8988T (cell line): ENCODE measurements at places on chromosomes 6 and 20.

- DNase-seq: no peak
Observed at GRCh38 chr6:75748003-75748742, 866 bp upstream of the MYO6 start.

GRCh38 chr6:36268478-36269275, 1.2 kb upstream of the PNPLA1 start:
- no peak for DNase-seq

DNA sequence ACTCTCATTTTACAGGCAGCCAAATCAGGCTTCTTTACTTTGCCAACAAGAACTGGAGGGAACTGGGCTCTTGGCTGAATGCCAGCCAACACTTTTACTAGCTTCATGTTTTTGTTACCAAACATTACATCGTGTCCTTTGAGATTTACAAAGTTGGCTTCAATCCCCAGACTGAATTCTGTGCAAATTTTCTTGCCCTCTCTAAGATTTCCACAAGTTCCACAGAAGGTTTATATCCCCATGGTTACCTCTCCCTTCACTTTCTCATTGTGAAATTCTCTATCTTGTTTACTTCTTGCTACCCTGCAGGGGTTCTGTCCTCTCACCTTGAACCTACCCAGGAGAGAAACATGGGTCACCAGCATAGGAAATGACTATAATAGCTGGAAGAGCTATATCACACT, 37.6 kb upstream of the PLCB1 start:
- no peak for DNase-seq

- no peak for DNase-seq
Observed at GRCh38 chr6:36850021-36850420, 10.8 kb upstream of the CPNE5 start.

DNA sequence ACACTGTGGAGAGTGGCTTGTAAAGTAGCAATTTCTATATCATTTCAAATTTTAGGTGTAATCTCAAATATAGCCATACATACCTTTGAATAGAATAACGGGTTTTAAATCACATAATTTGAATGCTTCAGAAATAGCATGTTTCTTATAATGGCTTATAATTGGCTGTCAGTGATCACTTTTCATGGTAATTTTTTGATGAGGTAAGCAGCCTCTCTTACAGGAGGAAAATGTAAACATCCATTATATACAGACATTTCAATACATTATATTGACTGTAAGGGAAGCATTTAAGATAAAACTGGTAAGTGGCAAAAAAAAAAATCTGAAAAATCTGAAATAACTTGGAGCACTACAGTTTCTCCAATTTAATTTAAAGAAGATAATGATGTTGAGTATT, 67.8 kb upstream of the PHACTR2 start:
- DNase-seq: no peak

DNA sequence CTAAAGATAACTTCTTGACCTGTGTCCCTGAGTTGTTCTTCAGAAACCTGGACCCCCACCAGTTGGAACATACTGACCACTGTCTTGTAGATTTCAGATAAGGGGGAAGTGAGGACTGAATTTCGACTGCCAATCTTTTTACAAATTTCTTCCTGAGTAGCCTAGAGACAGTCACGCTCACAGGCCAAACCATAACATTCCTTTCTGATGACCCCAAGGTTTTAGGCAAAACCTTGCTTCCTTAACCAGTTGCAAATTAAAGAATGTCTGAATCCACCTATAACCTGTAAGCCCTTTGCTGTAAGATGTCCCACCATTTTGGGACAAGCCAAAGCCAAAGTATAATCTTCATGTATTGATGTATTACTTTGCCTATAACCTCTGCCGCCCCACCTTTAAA, 306.9 kb downstream of the LRFN2 start:
- no peak for DNase-seq

GRCh38 chr6:125699591-125699990, 49.8 kb upstream of the HEY2 start:
- no peak for DNase-seq

DNA sequence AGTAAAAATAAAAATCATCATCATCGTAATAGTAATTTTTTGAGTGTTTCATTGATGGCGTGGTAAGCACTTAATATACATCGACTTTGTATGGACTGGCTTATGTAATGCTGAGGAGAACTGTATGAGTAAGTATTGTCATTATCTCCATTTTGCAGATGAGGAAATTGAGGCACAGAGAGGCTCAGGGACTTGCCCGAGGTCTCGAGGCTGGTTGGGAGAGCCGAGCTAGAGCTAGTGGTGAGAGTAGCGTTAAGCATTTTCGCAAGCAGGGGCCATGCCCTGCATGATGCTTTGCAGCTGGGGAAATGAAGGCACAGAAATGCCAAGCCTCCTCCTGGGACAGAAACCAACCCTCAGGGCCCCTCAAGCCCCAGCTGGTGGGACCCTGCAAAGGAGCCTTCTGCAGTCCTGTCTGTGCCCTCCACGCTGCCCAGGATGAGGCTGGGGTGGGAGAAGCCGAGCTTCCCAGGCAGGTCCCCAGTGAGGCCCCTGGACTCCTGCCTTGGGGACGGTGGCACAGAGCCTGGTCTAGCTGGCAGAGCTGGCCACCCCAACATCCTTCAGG, 31.1 kb upstream of the STX16 start:
- no peak for DNase-seq

- no peak for DNase-seq
Observed at GRCh38 chr6:5968817-5969734, 37.6 kb downstream of the NRN1 start.

DNA sequence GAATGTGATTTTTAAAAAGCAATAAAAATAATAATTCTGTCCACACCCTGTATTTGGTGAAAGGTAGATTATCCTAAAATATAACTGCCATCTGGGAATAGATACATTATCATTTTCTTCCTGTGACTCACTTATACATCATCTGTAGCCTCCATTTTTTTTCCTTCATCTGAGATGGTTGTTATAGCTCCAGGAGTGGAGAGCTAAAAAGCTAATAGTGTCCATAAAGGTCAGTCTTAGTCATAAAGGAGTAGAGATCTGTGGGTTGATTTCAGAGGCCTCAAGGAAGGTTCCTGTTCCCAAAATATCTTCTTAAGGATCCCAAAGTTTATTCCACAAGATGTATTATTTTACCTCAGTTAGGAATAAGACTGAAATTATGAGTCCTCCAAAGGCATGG, 41.1 kb downstream of the FBXO5 start:
- DNase-seq: no peak

GRCh38 chr6:52233975-52234823, 10.1 kb downstream of the IL17F start:
- peak; percentile 41 for DNase-seq

GRCh38 chr20:39233755-39234154, 271.6 kb downstream of the DHX35 start:
- DNase-seq: no peak

DNA sequence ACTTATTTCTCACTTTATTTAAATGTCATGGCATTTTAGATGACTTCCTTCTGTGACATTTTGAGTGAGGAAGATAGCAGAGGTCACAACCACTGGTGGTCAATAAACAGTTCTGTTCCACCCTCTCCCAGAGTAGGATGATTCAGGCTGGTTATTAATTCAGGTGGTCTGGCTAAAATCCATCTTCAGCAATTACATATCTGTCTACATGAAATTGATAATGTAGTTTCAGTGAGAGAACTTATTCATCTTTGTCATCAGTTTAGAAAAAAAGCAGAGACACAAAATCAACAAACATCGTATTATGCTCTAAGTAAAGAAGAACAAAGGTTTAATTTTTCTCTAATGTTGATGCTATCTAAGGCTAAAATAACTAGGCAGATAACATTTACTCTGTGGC, 525.5 kb downstream of the TENT5A start:
- no peak for DNase-seq

- no peak for DNase-seq
Observed at GRCh38 chr6:159092631-159093030, 47.8 kb upstream of the TAGAP start.

DNA sequence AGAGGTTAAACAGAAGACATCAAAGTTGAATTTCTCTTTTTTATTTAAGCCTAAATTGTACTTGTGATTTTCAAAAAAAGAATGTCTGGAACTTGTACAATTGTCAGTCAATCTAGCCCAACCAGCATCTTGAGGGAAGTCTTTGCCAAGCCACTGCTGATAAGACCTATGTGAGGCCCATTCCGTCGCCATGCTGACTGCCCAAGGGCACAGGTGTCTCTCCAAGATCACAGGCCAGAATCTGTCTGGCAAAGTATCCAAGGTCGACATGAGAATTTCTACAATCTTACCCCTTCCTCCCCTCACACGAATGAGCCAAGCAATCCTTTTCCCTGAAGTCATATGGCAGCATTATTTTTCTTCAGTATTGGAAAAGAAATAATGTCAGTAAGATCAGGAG, 614.5 kb downstream of the CBLN4 start:
- DNase-seq: no peak

GRCh38 chr6:88662163-88662580, 301.2 kb downstream of the RNGTT start:
- no peak for DNase-seq

- DNase-seq: no peak
Observed at GRCh38 chr6:44629636-44630035, 242.1 kb downstream of the CDC5L start.

- no peak for DNase-seq
Observed at GRCh38 chr6:132651062-132651461, 7.9 kb downstream of the TAAR1 start.

- no peak for DNase-seq
Observed at GRCh38 chr6:33171016-33171879, 21.0 kb downstream of the COL11A2 start.

DNA sequence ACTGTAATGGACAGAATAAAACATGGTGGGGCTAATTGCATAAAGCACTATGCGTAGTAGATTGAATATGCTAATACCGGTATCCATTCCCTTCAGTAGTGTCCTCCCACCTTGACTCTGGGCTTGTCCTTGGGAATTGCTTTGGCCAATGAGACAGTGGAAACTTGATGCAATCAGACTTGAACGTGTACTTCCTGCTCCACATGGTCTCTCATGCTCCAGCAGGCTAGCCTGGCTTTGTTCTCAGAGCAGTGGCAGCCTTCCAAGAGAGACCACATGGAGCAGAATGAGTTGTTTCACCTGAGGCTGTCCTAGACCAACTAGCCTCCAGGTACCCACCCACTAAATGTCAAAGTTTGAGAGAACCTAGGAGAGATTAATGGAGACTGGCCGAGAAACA, 37.0 kb upstream of the BTBD3 start:
- no peak for DNase-seq

DNA sequence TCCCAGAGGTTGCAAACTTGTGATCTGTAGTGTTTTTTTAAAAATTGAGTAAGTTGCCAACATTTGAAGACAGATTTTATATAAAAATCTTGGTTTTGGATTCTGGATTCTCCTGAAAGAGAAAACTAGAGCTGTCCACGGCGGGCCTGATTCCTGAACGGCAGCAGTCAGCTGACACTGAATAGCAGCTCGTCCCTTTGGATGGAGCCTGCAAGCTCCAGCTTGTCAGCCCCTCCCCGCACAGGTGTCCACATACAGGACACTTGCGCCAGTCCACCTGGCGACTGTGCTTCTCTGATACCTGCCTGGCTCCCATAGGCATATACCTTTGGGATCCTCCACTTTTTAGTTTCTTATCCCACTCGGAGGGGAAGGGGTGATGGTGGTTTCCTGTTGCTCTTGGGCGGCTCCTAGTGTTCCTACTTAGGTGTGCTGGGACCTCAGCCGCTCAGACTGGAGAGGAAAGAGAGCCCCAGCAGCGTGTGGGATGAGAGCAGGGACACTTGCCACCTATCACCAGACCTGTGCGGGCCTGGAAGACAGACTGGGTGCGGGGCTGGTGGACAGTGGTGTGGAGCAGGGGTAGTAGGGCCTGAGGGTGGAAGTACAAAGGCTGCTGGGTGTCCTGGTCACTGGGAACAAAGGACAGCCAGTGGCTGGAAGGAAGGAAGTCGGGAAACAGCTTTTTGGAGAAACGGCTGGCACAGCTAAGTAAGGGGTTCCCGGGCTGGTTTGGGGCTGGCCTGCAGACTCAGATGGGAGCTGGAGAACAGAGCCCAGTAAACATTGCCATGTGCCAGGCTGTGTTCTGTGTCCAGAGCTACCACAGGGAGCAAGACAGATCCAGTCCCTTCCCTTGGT, 18.3 kb downstream of the GHRH start:
- no peak for DNase-seq

GRCh38 chr20:1718604-1719384, 61.2 kb upstream of the SIRPG start:
- DNase-seq: no peak

DNA sequence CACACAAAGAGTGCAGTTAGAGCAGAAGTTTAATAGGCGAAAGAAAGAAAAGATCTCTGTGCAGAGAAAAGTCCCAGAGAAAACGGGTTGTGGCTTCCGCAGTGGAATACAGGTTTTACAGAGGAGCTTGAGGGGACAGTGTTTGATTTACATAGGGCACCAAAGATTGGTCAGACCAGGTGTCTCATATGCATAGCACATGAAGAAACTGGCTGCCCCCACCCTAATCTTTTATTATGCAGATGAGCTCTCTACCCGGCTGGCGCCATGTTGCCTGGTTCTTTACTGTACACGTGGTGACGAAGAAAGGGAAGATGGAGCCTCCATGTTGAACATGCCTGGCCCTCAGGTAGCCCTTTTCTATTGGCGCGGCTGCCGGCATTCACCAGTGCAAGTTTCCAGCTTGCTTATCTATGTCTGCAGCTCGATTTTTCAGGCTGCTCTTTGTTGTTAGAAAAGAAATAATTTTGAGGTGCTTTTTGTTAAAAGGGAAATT, 47.4 kb downstream of the SLC35B3 start:
- no peak for DNase-seq
